ENCODE measurements at places on chromosomes 2 and 18. TPM values are rescaled to one million over a fixed set of nuclear protein-coding genes. Genes with fewer than 3 reads are reported as not detected.

GRCh38 chr2:96145036-96145847, at the start of gene DUSP2:
Gene DUSP2, minus strand, starts transcription at chr2:96145440. Its CDS starts 86 bp downstream, at chr2:96145354.
- DNase-seq: no peak

LMAN1 gene
- total RNA-seq: 118 TPM

SCRN3 gene
- total RNA-seq: 20.6 TPM

RPRD1A gene
- total RNA-seq: 58.6 TPM

- DNase-seq: no peak
These were observed 3.5 kb downstream of the RETREG2 start for GRCh38 chr2:219181531-219181930.

DNA sequence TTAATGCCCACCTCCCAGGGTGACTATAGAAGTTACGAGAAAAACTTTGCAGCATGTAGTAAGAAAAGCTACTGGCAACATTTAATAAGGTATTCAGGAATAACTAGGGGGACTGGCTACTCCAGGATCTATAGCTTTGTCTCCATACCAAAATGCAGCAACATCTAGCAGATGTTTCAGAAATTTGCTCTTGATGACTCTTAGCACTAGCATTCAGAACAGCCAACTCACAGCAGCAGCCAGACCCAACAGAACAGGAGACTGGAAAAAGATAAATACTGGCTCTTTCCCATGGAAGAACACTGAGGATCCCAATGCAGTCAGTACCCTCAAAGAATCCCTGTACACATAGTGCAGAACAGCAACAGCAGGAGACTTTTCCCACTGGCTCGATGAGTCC, 105.0 kb downstream of the PRKRA start:
- no peak for DNase-seq

GRCh38 chr2:217979151-217979811, 23.5 kb downstream of the TNS1 start:
- DNase-seq: no peak

DNA sequence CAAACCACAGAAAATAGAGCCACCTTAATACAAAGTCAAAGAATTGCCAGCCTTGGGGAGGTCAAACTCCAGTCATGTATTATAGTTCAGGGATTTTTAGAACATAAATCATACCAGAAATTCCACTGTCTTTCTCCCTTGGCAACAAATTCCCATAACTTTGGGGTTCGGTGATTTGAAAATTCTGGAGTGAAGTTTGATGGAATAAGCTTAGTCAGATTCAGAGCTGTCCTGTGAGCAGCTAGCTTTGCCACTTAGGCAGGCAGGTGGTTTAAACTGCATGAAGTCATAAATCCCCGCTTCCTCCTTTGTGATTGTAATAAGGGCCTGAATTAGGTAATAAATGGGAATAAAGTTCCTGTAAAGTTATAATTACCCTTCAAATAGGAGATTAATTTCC, 457.0 kb upstream of the HNMT start:
- DNase-seq: no peak

DNA sequence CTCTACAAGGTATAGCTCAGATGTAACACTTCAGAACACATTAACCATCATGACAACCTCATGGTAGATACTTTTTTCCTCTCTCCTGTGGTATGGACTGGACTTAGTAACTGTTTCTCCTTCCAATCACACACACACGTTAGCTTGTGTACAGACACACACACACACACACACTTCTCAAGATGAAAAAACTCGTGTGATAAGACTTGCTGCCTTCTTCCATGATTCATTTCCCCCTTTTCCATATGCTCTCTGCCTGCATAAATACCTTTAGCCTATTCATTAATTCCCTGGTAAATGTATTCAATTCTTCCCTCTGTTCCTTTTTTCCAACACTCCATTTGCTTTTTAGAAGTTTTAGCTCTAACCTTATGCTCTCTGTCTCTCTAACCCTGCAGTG, 118.9 kb upstream of the TANK start:
- no peak for DNase-seq

Data from kidney epithelial cell (primary cell).